ENCODE measurements at places on chromosomes 11 and 22.

GRCh38 chr22:21855676-21856075, 11.8 kb downstream of the MAPK1 start:
- DNase-seq = no peak

- no peak for DNase-seq
Measured at GRCh38 chr11:8252388-8252787, 11.3 kb downstream of the LMO1 start.

GRCh38 chr11:30545507-30545906, 40.6 kb downstream of the MPPED2 start:
- no peak for DNase-seq

GRCh38 chr11:5291207-5291838, 10.4 kb downstream of the OR51B4 start:
- DNase-seq = peak; percentile 37

DNA sequence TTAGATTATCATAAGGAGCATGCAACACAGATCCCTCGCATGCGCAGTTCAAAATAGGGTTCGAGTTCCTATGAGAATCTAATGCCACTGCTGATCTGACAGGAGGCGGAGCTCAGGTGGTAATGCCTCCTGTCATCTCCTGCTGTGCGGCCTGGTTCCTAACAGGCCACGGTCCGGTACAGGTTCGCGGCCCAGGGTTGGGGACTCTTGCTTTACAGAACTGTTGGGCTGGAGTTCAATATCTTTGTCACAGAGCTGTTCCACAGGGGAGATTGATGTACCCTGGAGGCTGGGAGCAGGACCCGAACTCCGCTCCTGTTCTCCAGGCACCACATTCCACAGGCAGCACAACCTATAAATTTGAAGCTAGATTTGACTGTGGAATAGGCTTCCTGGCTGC, 358.1 kb upstream of the NARS2 start:
- DNase-seq = no peak

DNA sequence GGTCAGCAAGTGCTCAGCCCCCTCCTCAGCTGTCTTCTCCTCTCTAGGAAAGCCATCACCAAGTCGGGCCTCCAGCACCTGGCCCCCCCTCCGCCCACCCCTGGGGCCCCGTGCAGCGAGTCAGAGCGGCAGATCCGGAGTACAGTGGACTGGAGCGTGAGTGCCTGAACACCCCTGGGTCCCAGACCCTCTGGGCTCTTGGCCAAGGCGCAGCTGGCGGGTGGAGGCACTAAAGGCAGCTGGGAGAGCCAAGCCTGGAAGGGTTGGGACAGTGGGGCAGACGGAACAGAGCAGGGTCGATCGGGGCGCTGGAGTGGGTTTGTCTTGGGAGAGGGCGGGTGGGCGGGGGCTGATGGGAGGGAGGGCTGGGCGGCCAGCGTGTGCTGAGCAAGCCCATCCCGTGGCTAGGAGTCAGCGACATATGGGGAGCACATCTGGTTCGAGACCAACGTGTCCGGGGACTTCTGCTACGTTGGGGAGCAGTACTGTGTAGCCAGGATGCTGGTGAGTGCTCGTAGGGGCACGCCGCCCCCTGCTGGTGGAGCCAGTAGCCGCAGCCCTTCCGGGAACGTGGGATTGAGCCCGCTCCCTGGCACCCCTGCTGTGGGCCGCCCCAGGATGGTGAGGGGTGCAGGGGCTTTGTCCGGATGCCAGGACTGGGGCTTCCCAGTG, 14.1 kb upstream of the MDK start:
- peak; percentile 61 for DNase-seq

GRCh38 chr22:48068323-48068885, 1306.0 kb downstream of the TBC1D22A start:
- no peak for DNase-seq

- no peak for DNase-seq
Measured at GRCh38 chr11:114109206-114110090, 49.9 kb downstream of the ZBTB16 start.

- no peak for DNase-seq
Measured at GRCh38 chr11:130995266-130995665, 79.0 kb upstream of the SNX19 start.

DNA sequence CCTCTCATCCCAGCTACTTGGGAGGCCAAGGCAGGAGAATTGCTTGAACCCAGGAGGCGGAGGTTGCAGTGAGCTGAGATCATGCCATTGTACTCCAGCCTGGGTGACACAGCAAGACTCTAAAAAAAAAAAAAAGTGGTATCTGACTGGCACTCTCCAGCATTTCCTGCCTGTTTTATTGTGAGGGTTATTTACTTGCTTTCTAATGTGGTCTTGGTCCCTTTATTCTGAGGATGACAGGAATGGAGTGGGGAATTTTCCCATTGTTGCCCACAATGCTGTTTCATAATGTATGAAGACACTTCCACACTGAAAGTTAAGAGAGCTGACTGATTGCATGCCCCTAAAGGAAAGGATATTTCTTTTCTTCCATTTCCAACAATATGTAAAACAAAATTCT, 286.5 kb upstream of the MTNR1B start:
- no peak for DNase-seq

- DNase-seq = no peak
Measured at GRCh38 chr11:47460571-47461235, 11.8 kb upstream of the RAPSN start.

GRCh38 chr11:8989453-8989852, 14.3 kb downstream of the NRIP3 start:
- no peak for DNase-seq

GRCh38 chr11:47928426-47928825, 51.9 kb upstream of the PTPRJ start:
- peak; percentile 36 for DNase-seq

GRCh38 chr11:45661439-45662055, 3.9 kb downstream of the CHST1 start:
- no peak for DNase-seq

- DNase-seq = no peak
Measured at GRCh38 chr11:10594407-10594806, 25.9 kb upstream of the LYVE1 start.

DNA sequence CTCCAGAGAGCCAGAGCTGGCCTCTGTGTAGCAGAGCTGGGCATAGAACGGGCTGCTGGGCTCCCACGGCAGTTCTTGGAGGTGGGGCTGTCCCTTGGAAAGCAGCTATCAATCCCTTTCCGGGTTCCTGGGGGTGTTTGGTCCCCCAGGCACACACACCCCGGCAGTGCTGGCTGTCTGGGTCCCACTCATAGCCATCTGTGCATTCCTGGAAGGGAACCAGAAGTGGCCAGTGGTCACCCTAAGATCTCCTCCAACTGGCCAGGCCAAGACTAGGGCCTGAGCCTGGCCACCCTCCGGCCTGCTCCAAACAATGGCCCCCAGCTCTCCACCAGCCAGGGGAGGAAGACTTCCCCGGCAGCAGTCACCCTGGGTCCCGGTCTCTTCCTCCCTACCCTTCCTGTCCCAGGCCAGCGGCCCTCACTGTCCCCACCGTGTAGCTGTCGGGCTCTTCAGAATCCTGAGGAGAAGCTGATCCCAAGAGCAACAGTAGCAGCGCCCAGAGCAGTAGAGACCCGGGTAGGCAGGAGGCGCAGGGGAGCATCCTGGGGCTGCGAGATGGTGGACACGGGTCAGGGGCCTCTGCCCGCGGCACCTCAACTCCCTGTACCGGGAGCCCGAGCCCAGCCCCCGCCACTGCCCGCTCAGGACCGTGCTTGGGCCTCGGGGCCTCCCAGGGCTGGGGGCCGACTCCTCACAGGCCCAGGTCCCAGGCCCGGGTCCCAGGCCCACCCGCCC, 620 bp downstream of the EFEMP2 start:
- DNase-seq = no peak

GRCh38 chr22:49382451-49382735, 445.3 kb downstream of the BRD1 start:
- DNase-seq = no peak

DNA sequence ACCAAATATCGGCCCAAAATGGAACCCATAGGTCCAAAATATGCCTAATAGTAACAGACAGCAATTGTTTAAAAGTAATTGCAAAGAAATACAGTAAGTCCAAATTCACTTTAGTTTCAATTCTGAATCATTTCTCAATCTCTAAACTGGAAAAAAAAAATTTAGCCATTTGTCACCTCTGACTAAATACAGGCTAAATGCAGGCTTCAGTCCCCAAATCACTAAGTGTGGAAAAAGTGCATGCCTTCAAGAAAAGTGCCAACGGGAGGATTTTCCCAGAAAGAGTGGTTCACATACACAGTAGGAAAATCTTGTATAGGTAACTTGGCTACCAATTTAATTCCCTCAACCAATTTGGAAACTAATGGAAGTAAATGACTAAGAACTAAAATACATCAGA, 35.7 kb downstream of the SIK3 start:
- DNase-seq = no peak

DNA sequence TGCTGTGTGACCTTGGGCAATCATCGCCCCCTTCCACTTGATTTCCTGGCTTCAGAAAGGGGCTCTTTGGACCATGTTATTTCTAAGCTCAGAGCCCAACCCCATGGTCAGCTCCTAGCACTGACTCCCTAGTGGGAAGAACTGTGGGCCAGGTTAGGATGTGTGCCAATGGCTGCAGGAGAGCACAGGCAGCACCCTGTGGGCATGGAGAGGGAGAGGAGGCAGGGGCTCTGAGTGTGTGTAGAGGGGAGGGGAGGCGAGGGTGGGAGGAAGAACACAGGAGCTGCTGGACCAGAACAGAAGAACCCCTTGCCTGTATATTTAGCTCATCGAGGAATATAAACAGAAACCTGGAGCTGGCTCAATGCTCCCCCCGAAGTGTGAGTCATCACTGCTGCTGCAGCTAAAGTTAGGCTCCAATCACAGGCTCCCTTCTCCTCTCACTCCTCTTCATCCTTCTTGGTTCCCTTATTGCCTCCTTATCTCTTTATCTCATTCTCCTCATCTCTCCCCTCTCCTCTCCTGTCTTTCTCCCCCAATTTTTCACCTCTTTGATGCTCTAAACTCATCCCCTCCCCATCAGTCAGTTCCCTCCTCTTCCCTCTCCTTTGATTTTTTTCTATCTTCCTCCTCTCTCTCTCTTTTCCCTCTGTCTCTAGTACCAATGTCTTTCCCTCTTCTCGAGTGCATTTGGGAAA, 14.5 kb upstream of the RPS19BP1 start:
- DNase-seq = peak; percentile 68

DNA sequence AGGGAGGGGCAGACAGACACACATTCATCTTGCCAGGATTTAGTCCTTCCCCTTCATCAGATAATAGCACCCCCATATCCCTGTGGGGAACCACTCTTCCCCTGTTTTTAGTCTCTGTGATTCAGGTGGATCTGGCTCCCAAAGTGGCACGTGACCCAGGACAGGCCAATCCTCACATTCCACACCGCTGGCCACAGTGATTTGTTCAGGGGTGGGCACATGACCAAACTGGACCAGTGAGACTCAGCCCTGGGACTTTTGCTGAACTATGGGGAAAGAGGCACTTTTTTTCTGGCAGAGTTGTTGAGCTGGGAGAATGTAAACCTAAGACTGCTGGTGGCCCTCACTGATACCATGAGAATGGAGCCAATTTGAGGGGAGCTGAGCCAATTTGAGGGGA, 19.1 kb upstream of the KCNJ11 start:
- DNase-seq = no peak

- no peak for DNase-seq
Measured at GRCh38 chr11:73320763-73321603, 12.9 kb downstream of the ARHGEF17 start.

DNA sequence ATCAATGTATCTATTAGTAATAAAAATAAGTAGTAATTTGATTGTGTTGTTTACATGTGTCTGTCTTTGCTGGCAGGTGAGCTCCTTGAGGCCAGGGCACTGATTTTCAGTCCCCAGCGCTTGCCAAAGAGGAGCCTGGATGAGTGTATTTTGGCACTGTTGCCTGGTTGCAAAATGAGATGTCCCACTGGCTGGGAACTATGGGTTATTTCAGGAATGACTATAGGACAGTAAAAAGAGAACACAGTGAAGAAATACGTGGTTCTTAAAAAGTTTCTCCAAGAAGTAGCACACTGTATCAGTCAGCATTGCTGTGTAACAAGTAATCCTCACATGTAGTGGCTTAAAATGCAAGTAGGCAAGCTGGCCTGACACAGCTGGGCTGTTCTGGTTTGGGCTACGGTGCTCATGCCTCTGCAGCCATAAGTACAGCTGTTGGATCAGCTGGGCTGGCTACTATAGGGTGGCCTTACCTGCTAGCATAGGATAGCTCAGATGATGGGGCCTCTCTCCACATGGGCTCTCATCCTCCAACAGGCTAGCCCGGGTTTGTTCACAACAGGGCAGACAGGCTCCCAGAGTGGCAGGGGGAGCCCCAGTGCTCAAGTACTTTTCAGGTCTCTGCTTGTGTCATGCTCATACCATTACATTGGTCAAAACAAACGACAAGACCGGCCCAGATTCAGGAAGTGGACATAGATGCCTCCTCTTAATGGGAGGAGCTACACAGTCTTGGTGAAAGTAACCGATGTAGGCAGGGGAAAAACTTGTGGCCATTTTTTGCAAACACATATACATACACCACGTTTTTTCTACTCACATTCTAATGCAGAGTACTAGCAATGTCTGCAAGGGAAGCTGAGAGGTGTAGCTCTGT, 399.1 kb downstream of the LARGE1 start:
- DNase-seq = no peak
